ENCODE measurements at places on chromosomes 5 and 9.

- DNase-seq = no peak
Measured at GRCh38 chr9:91276513-91276912, 85.2 kb downstream of the AUH start.

- no peak for DNase-seq
Measured at GRCh38 chr5:168420461-168420860, 65.8 kb upstream of the RARS1 start.

- no peak for DNase-seq
Measured at GRCh38 chr5:134006115-134006514, 1.3 kb upstream of the VDAC1 start.

- no peak for DNase-seq
Measured at GRCh38 chr5:62588668-62589067, 10.0 kb downstream of the LRRC70 start.

DNA sequence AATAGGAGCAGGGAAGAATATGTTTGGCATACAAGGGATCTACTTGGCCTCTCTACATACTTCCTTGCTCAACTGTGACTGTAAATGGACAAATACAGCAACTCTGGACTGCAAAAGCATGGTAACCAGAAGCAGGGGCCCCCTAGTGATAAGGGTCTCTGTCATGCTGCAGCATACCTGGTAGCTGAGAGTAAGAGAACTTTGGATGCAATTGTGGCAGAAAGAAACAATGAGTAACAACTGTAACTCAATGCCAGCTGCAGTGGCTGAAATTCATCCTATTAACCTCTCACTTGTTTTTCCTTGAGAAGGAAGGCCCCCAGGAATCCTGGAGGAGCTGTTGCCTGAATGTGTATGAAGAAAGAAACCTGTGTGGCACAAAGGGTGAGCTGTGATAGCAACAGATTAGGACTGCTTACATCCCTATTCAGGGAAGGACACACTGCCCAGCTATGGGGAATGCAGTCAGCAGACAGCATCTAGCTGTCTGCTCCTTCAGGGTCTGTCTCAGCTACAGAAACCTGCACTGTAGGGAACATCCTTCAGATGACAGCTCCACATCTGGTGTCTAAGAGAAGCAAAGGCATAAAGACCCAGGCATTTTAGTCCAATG lies 468.1 kb upstream of the ACTBL2 start:
- DNase-seq = no peak

DNA sequence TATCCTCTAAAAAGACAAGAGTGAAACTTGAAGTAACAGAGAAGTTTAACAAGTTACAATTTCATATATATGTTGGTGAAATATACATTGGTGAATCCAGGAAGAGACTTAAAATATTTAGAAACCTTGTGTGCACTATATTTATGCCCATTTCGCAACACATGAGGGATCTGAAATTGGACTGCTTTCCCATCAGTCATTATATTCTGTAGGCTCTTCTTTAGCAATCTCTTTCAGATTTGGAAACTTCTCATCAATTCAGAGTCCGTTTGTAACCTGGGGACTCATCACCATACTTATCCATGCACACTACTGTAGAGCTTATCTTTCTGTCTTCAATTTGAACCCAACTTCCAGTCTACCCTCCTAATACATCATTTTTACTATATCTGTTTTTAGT lies 2.1 kb downstream of the ITGA1 start:
- no peak for DNase-seq

DNA sequence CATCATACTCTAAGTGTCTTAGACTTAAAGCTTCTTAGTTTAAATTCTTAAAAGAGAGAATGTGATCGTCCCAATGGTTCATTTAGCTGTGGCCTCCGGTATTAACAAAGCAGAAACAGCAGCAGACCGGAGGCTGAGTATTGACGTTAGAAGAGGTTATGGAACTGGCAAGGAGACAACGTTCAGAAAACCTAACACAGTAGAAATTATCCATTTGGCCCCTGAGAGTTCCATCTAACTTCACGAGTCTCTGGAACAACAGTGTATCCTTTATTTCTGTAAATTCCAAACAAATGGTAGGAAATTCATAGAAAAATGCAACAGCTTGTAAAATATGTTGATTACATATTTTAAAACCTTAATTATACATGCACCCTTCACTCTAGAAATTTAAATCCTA lies 107.3 kb upstream of the PTGER4 start:
- no peak for DNase-seq

DNA sequence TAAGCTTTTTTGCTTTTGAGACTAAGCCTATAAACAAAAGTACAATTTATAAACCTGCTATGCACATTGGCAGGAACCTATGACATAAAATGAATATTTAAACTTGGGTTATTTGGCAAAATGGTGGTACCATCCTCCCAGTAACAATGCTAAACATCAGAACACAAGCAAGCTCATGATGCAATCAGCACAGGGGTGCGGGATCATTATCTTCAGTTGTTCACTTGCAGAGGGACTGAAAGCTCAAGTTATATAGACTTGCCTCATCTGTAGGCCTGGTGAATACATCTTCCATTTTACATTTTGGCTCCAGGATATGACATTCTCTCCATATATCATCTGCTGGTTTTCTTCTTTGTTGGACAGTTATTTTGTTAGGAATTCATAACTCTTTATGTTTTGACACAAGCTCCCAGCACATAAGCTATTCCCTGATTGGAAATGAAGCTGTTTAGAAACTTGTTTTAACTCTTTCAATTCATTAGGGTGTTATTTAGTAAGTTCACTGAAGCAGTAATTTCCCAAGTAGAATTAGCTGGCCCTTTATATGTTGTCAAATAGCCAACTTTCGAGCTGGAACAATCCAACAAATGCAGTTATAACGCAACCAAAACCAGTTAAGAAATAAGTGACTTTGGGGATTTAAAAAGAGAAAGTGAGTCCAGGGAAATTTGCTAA lies 124.7 kb upstream of the LIFR start:
- DNase-seq = no peak

GRCh38 chr9:70814597-70814996 lies 306.8 kb downstream of the TRPM3 start:
- DNase-seq = no peak

DNA sequence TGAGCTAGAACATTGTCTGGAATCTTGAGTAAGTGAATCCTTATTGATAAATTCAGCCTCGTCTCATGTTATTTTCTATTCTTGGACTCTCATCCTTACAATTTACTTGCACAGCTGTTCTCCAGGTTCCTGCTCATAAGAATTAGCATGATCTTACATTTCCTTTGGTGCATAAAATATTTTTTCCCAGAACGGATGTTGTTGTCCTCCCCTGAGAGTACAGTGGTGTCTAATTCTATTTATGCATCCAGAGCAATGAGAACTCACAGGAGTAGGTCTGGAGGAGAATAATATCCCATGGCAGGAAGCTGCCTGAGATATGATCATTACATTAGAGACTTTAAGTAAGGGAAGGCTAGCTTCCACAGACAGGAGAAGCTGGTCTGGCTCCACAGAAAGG lies 178.4 kb upstream of the MAST4 start:
- DNase-seq = no peak

DNA sequence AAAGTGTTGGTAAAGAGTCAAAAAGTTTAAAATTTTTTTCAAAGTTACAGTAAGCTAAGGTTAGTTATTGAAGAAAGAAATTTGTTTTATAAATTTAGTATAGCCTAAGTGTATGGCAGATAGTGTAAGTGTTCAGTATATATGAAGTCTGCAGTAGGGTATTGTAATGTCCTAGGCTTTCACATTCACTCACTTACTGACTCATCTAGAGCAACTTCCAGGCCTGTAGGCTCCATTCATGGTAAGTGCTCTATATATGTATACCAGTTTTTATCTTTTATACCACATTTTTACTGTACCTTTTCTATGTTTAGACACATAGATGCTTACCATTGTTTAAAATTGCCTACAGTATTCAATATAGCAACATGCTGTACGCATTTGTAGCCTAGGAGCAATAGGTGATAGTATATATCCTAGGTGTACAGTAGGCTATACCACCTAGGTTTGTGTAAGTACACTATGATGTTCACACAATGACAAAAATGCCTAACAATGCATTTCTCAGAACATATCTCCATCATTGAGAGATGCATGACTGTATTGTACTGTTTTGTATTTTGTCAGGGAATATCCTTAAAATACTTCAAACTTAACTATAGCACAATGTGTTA lies 38.5 kb downstream of the CYSTM1 start:
- no peak for DNase-seq

DNA sequence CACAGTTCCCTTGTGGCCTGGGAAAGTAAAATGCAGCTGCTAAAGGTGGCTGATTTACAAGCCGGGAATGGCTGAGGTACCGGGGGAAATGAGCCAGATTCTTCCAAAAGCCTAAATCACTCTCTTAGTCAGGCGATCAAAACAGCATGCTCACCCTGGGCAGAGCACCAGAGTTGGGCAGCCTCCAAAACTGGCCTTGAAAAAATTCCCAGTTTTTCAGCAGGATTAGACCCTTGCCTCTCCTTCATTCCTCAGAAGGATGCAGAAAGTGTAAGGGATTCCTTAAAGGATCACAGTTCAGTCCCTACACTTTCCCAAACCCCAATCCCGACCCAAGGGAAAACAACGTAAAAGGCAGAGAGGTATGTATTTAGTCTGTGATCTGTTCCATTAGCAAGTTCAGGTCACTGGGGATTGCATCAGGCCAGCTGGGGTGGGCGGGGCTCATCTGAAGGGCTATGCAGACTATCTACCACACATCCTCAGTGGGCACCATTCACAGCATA lies 16.9 kb downstream of the TMEM174 start:
- no peak for DNase-seq

- no peak for DNase-seq
Measured at GRCh38 chr5:158847772-158848171, 251.9 kb downstream of the EBF1 start.

- no peak for DNase-seq
Measured at GRCh38 chr5:84191281-84191680, 193.4 kb downstream of the EDIL3 start.

DNA sequence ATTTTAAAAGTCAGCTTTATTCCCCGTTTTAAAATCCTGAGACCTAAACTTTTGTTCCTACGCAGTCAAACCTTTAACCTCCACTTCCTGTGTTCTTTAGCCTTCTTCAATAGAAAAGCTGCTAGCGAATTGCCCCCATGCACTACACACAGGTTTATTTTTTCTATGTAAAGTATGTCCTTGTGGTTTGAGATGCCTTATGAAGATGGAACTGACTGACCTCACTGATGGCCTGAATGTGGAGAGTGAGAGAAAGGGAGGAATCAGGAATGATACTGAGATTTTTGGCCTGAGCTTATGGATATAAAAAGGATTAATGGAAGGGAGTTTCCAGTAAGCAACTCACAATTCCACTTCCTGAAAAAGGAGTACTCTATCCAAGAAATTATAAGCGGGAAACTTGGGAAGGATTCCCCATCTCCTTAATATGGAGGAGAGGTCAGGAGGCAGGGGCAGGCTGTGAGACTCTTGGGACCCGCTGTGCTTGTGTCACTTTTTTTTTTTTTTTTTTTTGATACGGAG lies 89.5 kb downstream of the UGCG start:
- no peak for DNase-seq

- no peak for DNase-seq
Measured at GRCh38 chr5:121152411-121152810, 688.3 kb downstream of the PRR16 start.

GRCh38 chr9:121171236-121171635 lies 30.4 kb downstream of the RAB14 start:
- no peak for DNase-seq

- DNase-seq = no peak
Measured at GRCh38 chr9:110626101-110626829, 42.3 kb upstream of the MUSK start.

- DNase-seq = no peak
Measured at GRCh38 chr5:33048315-33048714, 337.2 kb downstream of the NPR3 start.

All from Ammon's horn (tissue), 1 donor.